ENCODE measurements at places on chromosomes 1 and 21.

- DNase-seq, result no peak
These were observed 16.1 kb upstream of the VAMP4 start for GRCh38 chr1:171758011-171758410.

DNA sequence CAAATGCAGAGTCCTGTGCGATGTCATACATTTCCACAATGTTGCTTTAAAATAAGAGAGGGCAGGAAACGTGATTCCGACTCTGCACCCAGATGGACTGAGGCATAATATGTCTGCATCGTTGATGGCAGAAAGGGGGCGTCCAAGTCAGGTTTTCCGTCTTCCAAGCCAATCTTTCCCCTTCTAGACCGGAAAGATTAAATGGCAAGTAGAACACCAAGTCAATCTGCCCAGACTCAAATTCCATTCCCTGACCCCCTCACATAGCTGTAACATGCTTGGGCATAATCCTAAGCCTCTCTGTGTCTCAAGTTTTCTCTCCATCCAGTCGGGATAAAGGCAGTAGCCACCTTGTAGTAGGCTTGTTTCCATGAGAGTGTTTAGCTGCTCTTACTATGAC lies 14.4 kb downstream of the PCP4 start:
- DNase-seq, result no peak

DNA sequence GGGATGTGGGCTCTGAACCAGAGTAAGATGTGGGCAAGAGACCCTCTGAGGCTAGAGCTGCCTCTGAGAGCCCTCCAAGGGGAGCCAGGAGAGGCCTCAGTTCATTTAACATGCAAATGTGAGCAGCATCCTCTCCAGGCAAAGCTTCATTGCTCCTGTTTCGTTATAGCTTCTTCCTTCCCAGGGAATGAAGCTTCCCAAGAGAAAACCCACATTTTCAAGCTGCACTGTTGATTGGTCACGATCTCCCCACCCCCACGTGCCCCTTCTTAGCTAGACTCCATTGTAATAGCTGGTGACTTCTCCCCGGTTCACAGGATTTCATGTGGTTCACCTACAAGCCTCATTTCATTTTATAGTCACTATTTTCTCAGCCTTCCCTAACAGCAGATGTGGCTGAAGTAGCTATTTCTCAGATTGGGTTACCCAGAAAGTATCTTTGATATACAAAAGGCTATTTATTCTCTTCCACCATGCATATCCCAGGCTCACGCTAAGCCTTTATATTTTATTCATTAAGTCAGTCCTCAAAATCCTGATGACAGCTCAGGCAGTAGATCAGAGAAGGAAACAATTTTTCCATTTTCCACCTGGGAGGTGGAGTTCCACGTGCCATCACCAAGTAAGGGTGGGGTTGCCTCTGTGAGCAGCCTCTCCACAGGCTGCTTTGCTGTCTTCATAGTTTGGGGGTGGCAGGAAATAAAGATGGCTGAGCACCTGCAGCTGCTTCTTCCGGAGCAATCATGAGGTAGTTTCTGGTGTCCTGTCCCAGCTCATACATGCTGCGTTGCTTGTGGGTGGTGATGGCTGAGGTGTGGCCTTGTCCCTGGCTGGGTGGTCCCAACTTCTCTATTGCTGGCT lies 178.3 kb upstream of the RAB4A start:
- DNase-seq, result peak; percentile 92

- DNase-seq, result no peak
These were observed 83.1 kb downstream of the HS2ST1 start for GRCh38 chr1:86997538-86997937.

DNA sequence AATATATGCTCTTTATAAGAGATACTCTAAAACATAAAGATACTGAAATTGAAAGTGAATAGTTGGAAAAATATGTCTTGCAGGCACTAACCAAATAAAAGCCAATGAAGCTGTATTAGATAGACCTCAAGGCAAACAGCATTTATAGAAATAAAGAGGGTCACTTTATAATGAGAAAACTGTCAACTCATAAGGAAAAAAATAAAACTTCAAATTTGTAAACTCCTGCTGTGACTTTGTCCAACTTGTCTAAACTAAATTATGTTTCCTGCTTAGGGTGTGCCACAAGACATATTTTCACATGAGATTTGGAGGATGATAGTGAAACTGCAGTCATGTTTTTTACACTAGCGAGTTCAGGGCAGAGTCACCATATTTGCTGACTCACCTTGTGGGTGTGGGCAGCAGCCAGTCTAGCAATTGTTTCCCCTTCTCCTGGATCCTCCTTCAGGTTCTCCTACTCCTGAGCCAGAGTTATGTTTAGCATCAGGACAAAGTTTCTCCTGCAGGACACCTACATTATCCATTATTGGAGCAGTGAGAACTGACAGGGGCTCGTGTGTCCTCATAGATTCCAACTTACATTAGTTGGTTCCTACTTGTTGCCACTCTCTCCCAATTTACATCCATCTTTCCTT lies 43.8 kb downstream of the CD53 start:
- DNase-seq, result no peak

DNA sequence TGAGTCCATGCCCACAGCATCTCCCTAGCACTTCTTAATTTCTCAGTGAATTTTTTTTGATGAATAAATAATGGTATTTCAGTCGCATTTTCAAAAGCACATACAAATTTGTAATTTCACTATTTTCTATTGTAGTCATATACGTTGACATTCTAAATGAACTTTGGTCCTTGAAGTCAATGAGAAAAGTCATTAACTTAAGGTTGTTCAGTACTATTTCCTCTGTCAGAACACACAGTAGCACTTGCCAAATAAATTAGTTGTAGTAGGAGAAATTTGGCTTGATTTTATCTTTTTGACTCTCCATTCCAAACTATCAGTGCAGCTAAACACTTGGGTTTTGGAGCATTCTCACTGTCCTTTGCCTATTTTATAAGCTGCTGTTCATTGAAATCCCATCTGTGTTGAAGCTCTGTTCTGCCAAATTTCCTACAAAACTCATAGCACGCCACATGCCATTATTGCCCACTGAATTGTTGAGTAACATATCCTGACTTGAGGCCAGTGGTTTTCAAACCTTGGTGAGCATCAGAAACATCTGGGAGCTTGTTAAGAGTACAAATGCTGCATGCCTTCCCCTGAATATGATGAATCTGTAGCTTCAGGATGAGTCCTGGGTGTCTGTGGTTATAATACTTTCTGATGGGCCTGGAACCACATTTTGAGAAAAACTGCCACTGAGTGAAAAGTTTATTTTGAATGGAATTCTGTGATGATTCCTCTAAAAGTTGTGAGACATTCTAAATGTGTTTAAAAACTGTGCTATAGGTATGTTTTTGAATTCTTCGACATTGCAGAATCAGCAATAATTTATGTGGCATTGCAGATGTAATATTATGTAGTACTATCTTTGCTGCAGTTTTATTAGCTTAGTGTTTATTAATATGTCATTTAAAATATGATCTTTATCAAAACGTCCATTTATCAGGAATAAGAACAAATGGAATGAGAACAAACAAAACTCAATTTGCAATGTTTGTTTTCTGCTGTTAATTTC lies 78.9 kb downstream of the DNM3 start:
- no peak for DNase-seq

DNA sequence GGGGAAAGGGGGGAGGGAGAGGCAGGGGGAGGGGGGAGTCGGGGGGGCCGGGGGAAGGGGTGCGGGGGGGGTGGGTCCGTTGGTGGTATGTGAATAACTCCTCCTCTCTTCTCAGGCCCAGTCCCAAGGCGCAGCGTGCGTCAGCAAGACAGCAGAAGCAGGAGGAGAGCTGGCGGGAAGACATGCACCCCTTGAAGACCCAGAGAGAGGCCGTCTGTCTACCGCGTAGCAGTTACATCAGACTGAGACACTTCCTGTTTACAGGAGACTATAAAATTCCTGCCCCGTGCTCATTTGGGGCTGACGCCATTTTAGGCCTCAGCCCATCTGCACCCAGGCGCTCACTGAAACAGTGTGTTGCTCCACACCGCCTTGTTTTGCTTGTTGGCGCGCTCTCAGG lies 55.3 kb downstream of the SETD4 start:
- no peak for DNase-seq

- DNase-seq, result no peak
These were observed 6.2 kb upstream of the CD34 start for GRCh38 chr1:207917080-207917479.
